ENCODE measurements at places on chromosomes 16 and 17.

GRCh38 chr16:78072275-78072674 is 27.2 kb upstream of the WWOX start:
- DNase-seq, result no peak

DNA sequence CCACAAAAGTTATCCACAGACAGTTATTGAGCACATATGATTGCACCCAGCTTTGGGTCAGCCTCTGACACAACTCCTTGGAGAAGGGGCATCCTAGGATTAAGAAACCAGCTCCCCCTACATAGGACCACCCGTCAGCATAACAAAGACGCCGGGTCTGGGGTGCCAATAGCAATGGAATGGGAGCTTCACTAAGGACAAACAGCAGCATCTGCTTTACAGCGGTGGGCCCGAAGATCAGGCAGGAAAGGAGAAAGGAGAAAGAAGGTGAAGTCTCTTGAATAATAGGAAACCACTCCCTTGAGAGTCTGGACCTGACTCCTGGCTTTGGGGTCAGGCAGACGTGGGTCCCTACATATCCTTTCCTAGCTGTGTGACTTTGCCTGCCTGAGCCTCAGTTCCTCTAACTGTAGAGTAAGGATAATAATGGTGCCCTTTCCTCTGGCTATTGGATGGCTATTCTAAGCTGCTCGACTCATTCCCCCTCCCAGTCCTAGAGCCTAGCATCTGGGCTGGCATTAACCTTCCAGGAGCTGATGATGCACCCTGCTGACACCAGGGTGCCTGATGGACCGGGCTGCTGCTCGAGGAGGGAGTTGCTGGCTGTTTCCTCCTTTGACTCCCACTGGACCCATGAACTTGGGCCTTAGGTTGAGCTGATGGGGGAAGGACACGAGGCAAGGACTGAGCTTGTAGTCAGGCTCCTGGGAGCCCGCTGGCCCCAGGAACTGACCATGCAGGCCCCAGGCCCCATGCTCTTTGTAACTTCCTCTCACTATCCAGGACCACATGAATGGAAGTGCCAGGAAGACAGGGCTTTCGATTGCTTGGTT is 94.2 kb downstream of the C16orf78 start:
- no peak for DNase-seq

DNA sequence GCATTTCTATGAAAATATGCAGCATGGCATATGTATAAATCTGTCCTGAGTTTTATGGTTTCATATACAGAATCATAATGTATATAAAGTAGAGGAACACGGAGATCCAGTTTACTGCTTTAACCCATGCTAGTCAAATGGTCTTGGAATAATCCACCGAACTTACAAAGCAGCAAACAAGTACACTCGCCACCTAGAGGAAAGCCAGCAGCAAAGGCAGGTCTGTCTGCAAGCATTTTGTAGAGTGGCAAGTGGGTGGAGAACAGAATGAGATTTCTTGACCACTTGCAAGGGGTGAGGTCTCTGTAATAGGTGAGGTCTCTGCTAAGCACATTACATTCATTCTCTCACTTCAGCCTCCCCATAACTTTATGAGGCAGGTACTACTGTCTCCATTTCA is 308.3 kb downstream of the CA10 start:
- no peak for DNase-seq

DNA sequence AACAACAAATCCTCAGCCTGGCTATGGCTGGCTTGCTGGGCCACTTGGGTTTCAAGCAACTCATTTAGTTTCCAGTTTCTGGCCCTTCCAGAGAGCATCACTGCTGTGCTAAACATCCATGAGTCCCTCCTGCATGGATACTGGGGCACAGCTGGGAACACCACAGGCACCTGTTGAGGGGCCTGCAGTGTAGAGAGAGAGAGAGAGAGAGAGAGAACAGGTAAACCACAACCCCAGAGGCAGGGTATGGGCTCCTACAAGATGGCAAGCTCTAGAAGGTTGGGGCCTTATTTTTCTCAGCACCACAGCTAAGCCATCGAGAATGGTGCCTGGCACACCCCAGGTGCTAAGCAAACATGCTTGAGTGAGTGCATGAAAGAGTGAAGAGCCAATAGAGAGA is 120.3 kb downstream of the RBFOX3 start:
- DNase-seq, result no peak

- no peak for DNase-seq
Observed at GRCh38 chr16:59849716-59850115, 1115.6 kb upstream of the GOT2 start.

GRCh38 chr17:33871720-33872540 is 383.2 kb upstream of the CCL2 start:
- DNase-seq, result peak; percentile 7

GRCh38 chr16:66522816-66523590 is 26.9 kb downstream of the TK2 start:
- DNase-seq, result no peak

GRCh38 chr16:4011225-4011939 is 104.9 kb downstream of the ADCY9 start:
- DNase-seq, result no peak

DNA sequence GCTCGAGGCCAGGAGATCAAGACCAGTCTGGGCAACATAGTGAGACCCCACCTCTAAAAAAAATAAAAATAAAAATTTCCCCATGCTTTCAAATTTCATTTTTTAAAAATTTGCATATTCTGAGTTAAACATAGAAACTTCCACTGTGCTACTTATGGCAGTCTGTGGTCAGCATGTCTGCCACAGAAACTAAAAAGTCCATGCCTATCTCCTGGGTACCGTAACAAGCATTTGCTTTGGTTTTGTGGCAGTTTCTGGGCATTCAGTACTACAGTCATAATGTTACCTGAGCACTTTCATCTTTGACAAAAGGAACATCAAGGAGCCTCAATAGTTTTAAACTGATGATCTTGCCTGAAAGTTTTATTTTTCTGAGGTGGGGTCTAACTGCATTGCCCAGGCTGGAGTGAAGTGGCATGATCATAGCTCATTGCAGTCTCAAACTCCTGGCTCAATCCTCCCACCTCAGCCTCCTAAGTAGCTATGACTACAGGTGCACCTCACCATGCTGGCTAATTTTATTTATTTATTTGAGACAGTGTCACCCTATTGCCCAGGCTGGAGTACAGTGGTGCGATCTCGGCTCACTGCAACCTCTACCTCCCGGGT is 13.2 kb upstream of the ITGA2B start:
- DNase-seq, result no peak

- DNase-seq, result no peak
Observed at GRCh38 chr16:84478172-84478947, 26.1 kb downstream of the MEAK7 start.

GRCh38 chr17:17415006-17415405 is 61.8 kb upstream of the MED9 start:
- DNase-seq, result no peak

DNA sequence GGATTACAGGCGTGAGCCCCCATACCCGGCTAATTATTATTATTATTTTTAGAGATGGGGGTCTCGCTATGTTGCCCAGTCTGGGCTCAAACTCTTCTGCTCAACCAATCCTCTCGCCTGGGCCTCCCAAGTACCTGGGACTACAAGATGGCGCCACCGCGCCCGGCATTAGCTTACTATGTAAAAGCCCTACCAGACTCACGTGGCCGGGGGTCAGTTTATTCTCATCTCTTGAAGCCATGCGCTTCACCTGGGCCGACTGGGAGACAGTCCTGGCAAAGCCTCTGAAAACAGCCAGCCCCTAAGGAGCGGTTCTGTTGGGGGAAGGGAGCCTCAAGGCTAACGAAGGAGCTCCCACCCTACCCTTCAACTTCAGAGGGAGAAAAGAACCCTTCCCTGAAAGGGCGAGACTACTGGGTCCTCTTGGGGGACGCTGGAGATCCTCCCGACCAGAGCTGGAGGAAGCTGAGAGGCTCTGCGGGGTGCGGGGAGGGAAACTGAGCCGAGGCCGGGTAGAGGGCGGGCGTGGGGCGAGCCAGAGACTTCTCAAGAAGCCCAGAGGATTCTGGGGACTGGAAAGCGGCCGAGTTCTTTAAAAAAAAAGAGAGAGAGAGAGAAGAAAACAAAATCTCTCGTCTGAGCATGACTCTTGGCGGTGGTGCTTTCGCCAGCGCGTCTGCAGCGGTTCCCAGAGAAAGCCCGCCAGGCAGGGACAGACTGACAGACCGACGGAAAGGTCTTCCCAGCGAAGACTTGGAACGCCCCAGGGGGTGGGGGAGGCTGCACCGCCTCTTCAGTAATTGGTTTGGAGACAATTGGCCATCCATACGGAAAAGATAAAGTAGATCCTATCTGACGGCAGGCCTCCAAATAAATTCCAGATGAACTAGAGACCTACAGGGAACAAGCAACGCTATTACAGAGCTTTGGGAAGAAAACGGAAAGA is 5.6 kb upstream of the TUBG2 start:
- no peak for DNase-seq

DNA sequence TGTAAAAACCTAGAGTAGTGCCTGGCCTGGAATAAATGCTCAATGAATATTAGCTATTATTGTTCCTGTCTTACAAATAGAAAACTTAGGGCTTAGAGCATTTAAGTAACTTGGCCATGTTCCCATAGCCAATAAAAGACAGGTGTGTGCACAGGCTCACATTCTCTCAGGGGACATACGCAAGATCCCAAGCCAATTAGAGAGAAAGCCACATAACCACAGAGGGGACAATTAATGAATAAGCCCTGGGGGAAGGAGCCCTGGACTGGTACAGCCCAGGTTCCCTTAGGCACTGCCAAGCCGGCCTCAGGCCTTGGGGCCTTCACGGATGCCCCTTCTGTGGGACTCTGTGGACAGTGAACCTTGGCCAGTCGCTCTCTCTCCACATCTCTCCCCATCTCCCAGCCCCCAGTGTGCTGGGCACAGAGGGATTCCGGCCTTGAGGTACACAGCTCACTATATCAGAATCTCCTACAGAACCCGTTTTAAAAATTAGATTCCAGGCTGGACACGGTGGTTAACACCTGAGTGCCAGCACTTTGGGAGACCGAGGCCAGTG is 27.3 kb upstream of the ABCC12 start:
- DNase-seq, result peak; percentile 94

DNA sequence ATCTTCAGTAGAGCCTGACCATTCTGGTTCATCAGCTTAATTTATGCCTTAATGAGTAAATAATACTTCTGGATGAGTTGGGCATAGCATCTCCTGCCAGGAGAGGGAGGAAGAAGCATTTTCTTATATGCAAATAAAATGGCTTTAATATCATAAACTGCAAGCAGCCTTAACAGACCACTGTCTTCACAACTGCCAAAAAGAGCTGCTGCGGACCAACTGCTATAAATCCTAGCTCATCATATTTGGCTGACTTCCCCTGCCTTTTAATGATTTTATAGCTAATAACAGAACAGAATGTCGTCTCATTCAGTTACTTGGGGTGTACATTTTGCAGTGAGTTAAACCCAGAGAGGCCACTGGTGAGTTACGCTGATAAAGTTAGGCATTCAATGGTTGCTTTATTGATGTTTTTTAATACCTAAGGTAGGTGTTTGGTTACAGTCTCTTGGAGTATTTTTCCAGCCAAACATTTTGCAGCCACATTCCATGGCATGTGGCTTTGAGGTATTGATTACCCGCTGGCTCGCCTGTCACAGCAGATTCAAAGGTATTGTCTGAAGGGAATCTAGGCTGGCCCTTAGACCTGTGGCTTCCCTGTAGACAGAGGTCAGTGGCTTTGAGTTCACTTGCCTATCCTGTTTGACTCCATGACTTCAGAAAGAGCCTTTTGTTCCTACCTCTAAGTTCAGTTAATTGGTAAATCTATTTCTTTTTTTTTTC is 16.4 kb downstream of the FAM20A start:
- DNase-seq, result no peak

GRCh38 chr17:4098521-4099209 is 44.2 kb downstream of the ZZEF1 start:
- DNase-seq, result no peak

DNA sequence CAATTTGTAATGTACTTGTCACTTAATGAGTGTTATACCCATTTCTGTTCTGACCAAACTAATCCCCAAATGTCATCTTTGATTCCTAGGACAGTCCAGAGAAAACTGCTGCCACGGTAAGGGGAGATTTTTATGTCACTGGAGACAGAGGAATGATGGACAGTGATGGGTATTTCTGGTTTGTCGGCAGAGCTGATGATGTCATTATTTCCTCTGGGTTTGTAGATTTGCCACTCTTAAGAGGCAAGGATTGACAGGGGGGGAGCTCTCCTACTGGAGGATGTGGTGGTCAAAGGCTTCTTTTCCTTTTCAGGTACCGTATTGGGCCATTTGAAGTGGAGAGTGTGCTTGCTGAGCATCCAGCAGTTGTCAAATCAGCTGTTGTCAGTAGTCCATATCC is 12.5 kb downstream of the THUMPD1 start:
- no peak for DNase-seq

DNA sequence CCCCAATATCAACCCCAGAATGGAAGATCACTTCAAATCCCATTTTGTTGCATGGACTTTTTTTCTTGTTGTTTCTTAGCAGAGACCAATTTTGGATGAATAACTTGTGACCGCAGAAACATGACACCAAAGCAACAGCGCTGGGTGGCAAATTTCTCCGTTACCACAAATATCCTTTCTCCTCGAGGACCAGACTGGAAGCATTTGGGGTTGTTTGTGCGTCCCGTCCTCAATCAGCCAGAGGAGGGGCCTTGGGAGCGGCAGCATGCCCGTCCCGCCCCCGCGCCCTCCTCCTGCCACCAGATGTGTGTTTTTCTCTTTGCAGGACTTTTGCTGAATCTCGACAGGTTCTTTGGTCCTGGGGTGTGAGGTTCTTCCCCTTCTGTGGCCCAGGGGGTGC is 282.5 kb upstream of the FOXF1 start:
- no peak for DNase-seq
